ENCODE measurements at places on chromosomes 7 and 10.

DNA sequence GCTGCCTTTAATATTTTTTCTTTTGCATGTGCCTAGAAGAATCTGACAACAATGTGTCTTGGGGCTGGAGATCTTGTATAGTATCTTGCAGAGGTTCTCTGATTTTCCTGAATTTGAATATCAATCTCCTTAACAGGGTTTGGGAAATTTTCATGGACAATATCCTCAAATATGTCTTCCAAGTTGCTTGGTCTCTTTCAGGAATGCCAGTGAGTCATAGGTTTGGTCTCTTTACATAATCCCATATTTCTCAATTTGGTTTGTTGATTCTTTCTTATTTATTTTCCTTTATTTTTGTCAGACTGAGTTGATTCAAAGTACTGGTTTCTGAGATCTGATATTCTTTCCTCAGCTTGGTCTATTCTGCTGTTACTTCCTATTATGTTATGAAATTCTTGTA is 208.7 kb upstream of the GLI3 start:
- no peak for DNase-seq

GRCh38 chr10:1778375-1778969 is 41.1 kb upstream of the ADARB2 start:
- no peak for DNase-seq

DNA sequence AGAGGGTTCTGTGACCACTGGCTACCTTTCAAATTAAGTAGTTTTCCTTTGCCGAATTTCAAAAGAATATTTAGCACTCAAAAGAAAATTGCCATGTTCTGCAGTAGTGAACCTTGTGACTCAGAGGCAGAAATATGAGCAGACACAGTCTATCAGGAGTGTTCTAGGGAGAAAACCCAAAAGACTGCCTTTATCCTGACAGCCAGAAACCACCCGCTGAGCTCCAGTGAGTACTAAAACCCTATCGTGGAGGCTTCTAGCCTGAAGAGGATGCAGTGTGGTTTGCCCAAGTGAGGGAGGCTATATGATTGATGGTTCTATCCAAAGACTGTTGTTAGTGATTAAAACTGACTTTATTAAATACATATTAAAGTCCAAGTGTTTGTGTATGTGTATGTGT is 21.9 kb downstream of the CHRM2 start:
- DNase-seq: no peak

DNA sequence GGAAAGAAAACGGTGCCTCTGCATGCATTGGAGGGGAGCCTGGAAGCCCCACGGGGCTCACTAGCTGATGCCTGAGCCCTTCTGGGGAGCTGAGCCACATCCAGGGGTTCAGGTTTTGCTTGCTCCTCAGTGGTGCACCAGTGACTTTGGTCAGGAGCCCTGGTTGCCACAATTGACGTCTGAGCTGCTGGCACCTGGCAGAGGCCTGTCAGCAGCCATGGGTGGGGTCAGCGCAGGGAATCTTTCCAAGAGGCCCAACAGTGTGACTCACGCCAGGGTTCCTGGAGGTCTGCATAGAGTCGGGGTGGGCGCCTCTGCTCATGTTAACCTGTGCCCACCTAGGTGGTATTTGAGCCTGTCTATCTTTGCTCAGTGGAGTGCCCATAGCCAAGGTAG is 138.7 kb downstream of the NEURL1 start:
- DNase-seq: no peak

- DNase-seq: no peak
Observed at GRCh38 chr7:124840435-124840834, 74.8 kb upstream of the GPR37 start.

GRCh38 chr10:17428351-17429097 is 25.9 kb downstream of the ST8SIA6 start:
- no peak for DNase-seq

DNA sequence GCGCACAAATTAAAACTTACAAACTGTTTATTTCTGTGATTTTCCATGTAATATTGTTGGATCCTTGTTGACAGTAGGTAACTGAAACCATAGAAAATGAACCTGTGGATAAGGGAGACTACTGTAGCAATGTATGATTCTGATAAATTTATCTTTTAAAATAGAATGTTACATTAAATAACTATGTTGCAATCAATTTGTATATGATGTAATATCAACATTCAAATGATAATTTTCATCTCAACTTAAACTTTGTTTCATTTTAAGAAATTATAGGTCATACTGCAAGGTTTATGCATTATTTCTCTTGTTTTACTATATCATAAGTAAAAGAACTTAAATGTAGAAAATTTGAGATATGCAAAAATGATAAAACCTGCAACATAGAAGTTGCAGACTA is 718.0 kb upstream of the MBL2 start:
- DNase-seq: no peak

DNA sequence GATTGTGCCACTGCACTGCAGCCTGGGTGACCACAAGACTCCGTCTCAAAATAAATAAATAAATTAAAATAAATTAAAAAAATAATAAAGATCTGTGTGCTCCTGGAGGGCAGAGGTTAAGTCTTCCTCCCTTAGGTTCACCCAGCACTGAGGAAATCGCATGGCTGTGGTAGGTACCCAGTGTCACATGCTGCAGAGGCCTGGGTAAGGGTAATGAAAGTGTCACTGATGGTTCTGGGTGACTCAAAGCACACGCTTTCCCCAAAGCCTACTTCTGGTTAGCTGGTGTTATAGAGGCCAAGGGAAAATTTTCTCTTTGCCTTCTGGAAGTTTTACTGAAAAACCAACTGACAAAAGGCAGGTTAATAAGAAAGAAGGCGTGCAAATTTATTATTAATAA is 88.8 kb upstream of the ITGB1 start:
- no peak for DNase-seq

- no peak for DNase-seq
Observed at GRCh38 chr7:24834128-24834798, 77.0 kb upstream of the GSDME start.

DNA sequence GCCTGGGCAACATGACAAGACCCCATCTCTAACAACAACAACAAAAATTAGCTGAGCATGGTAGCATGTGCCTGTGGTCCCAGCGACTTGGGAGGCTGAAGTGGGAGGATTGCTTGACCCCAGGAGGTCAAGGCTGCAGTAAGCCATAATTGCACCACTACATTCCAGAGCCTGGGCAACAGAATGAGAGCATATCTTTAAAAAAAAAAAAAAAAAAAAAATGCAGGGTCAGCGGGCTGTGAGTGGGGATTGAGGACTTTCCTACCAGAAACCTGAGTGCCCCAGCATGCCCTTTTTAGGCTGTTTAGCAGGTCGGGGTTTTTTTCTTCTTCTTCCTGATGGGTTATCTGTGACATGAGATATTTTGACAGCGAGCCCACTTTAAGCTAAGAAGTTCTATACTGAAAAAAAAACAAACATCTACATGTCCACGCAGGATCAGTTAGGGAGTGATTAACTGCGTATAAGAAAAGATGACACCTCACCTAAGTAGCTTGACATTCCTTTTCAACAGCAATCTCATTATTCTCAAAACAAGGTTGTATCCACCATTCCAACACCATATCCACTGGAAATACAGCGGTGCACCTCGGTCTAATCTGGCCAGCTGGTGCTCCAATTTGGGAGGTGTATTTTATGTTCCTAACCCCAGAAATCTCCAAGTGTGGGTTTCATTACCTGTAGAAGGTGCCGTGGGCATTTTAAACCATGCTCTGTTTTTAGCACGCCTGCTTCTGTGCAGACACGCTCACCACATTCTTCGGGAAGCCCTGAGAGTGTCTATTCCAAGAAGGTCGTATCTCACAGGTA is 13.8 kb upstream of the RFC2 start:
- DNase-seq: no peak

- no peak for DNase-seq
Observed at GRCh38 chr7:154720016-154720415, 282.9 kb downstream of the PAXIP1 start.

DNA sequence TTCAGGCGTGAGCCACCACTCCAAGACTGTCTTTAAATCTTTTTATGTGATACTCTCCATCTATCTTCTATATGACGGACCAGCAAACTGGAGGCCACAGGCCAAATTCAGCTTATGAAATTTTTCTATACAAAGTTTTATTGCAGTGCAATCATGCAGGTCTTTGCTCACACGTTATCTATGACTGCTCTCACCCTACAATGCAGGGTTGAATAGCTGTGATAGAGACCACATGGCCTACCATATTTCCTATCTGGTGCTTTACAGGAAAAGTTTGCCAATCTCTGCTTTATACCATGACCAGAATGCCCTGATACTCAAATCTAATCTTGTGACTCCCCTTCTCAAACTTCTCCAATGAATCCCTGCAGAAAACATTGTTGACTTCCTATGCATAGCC is 89.5 kb upstream of the ACBD5 start:
- DNase-seq: no peak

GRCh38 chr10:72796042-72796441 is 97.5 kb upstream of the OIT3 start:
- DNase-seq: no peak

- DNase-seq: no peak
Observed at GRCh38 chr10:60358282-60358681, 31.4 kb downstream of the ANK3 start.

GRCh38 chr10:49656845-49657493 is 22.5 kb upstream of the C10orf53 start:
- no peak for DNase-seq

- no peak for DNase-seq
Observed at GRCh38 chr7:33743594-33743993, 161.7 kb upstream of the BMPER start.

DNA sequence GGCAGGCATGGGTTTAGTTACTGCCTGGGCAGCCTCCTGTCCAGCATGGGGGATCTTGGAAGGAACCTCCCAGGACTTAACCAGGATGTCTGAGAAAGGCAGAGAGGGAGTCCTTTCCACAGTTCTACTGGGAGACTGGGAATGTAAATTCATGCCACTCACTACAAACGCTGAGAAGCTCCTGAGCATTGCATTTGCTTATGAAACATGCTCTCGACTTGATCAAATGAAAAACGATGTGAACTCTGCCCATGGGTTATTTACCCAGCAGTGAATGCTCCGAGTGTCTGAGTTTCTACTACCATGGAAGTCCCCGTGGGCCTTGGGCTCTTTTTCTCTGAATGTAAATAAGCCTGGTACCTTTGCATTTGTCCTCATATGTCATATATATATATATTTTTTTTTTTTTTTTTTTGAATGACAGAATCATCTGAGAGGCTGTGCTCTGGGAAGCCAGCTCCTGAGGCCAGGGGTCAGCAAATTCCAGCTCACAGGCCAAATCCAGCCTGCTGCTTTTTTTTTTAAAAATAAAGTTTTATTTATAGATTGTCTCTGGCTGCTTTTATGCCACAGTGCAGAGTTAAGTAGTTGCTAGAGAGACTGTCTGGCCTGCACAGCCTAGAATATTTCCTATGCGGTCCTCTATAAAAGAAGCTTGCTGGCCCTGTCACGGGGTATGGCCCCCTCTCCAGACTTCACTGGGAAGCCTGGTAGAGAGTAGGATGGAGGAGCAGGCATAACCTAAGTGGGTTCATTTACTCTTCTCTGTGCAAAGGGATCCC is 21.4 kb upstream of the RAPGEF5 start:
- no peak for DNase-seq

- DNase-seq: no peak
Observed at GRCh38 chr7:7183838-7184463, 1.6 kb downstream of the C1GALT1 start.

GRCh38 chr10:103154521-103155299 is 38.4 kb downstream of the NT5C2 start:
- DNase-seq: no peak

- DNase-seq: no peak
Observed at GRCh38 chr10:44851881-44852280, 59.3 kb upstream of the TMEM72 start.

DNA sequence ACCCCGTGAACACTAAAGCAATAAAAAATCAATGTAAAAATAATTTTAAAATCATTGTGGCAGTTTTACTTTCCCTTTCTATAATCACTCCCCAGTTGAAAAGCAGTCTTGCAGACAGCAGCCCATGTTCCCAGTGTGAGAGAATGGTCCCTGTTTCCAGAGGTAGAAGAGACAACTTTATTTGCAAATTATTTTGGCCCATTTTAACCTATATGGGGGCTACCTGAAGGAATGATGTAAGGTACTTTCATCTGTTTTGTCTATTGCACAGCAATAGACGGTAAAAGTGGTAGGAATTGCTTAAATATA is 559.8 kb downstream of the ZWINT start:
- DNase-seq: no peak

GRCh38 chr7:84506151-84506550 is 311.6 kb upstream of the SEMA3A start:
- DNase-seq: no peak

GRCh38 chr10:120989279-120989678 is 138.1 kb downstream of the WDR11 start:
- no peak for DNase-seq

DNA sequence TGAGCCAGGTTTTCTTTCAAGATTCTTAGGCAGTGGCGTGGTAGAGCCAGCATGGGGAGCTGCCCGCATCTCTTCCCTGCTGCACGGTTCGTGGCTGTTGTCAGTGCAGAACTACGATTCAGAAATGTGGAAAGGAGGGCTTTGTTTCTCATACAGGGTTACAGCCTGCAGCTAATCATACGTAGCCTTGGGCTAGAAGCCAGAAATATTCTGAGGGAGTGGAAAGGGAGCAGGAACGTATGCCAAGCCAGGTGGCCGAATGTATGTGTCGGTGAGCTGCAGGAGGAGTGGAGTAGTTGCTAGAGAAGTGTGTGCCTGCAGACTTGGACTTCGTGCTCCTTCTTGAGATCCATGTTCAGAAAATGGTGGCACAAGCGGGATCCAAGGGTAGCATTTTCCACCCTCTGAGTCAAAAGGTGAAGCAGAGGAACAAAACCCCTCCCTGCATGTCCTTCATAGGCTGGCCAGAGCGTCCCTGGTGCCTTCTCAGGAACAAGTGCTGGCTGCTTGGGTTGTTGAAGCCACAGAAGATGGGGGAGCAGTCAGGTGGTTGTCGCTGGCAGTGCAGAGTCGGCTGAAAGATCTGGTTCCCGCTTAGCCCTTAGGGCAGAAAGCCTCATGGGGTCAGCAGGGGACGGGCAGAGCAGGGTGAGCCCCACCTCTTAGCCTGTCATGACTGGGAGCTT is 40.9 kb downstream of the LANCL2 start:
- DNase-seq: no peak

GRCh38 chr10:14604181-14605142 is 170.2 kb downstream of the FAM107B start:
- peak; percentile 78 for DNase-seq

DNA sequence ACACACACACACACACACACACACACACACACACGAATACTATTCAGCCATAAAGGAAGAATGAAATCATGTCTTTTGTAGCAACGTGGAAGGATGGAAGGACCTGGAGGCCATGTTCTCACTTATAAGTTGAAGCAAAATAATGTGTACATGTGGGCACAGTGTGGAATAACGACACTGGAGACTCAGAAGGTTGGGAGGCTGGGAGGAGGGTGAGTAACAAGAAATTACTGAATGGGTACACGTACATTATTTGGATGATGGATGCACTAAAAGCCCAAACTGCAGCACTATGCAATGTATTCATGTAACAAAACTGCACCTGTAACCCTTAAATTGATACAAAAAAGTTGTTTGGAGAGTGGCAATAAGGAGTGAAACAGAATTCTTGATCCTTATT is 32.1 kb downstream of the KMT2C start:
- DNase-seq: no peak
